Amygdala (tissue), 56 donors: ENCODE measurements at places on chromosomes 1 and 21.

DNA sequence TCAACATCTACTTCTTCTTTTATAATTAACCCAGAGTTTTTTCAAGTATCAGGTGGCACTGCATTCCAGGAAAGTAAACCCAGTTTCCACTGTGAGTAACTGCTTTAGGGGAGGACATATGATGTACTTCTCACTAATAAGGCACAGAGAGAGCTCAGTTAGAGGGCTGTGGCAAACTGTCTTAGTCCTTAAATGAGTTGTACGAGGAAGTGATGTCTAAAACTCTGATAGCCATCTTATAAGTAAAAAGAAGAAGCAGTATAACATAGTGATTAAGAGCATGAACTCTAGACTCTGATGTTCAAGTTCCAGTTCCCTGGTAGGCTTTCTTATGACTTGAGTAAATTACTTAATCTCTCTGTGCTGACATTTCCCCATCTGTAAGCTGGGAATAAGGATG is 58.7 kb upstream of the PTGS2 start:
- DNase-seq: no peak

- DNase-seq: no peak
Measured at GRCh38 chr1:204130178-204130577, 21.7 kb downstream of the ETNK2 start.

DNA sequence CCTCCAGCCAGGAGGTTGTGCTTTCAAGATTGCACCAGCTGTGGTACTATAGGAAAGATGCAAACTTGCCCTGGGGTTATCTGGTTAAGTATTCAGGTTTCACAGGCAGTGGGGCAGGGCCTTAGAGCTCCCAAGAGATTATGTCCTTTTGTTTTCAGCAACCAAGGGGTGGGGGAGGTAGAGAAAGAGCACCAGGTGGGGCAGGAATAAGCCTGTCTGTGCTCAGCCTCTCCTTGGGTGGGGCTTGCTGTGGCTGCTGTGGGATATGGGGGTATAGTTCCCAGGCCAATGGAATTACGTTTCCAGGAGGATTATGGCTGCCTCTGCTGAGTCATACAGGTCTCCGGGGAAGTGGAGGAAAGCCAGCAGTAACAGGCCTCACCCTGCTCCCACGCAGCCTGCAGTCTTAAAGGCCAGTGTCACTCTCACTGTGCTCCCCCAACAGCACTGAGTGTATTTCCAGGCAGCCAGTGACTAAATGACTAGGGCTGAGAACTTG is 508.6 kb downstream of the RWDD3 start:
- DNase-seq: no peak

GRCh38 chr1:202547215-202547614 is 163.0 kb downstream of the SYT2 start:
- no peak for DNase-seq

DNA sequence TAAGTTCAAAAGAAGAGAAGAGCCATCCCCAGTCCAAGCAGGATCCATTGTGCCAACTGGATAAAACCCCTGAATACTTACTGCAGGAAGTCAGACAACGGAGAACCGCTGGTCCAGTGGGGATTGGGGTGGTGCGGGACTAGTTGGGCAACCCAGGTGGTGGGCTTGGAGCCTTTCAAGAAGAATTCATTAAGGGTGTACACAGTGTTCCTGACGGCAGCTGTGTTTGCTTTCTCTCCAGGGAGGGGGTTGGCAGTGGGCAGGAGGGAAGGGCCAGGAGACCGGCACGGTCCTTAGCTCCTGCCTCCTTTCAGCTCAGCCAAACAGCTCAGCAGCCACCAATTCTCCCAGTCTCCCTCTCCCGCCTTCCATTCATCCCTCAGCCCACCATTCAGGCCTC is 7.1 kb upstream of the CDK18 start:
- no peak for DNase-seq

DNA sequence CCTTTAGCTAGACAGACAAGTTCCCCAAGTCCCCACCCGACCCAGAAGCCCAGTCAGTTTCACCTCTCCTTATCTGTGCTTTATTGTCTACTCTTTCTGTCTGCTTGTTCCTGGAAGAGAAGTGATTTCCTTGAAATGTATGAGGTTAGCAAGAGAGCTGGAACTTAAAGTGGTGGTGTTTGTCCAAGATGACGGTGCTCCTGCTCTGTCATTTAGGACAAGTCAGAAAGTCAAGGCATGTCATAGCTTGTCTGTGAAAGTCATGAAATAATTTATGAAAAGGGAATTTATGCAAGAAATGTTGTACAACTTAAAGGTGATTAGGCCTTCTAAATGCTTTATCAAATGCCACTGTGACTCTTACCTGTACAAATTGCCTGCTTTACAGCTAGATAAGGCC is 178.1 kb downstream of the PLA2G4A start:
- DNase-seq: no peak

DNA sequence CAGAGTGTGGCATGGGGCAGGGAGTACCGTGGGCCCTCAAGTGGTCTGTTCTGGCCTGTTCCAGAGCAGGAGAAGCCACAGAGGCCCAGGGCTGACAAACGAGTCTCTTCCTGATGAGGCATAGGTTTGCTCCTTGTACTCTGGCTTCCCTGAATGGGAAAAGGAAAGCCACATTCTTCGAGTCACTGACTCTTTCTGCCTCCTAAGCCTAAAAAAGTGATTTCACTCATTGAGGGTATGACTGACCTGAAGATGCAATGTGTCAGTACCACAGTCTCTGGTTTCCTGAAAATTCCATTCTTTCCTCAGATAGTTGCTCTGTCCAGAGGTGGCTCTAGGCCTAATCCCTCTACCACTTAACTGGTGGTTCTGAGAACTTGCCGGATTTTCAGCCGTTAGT is 92.3 kb downstream of the KCNN3 start:
- DNase-seq: no peak

DNA sequence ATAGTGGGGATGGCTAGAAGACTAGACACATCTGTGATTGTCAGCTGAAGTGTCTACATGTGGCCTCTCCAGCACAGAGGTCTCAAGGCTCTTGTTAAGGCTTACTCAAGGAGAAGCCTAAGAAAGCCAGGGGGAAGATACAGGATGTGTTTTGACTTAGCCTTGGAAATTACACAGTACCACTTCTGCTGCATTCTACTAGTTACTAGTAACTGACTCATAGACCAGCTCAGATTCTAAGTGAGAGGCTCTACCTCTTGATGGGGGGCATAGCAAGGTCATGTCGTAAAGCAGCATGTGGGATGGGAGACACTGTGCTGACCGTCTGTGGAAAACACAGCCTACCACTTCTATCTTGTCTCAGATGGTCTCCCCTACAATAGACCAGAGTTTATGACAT is 99.5 kb downstream of the UBE2U start:
- DNase-seq: no peak

GRCh38 chr1:174902531-174903099 is 97.1 kb upstream of the CACYBP start:
- no peak for DNase-seq

GRCh38 chr21:29521872-29522271 is 223.2 kb downstream of the BACH1 start:
- DNase-seq: no peak

DNA sequence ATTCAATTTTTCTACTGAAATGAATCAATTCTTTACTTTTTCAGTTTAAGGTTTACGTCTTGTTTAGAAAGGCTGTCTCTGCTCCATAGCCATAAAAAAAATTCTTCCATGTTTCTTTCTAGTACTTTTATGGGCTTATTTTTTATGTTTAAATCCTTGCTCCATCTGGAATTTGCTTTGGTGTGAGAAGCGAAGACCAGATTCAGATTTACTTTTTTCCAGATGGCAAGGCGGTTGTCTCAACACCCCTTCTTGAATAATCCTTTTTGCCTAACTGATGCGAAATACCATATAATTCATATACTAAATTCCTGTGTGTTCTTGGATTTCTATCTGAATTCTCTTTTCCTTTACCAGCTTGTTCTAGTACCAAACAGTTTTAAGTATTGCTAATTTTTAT is 101.5 kb downstream of the C1orf94 start:
- no peak for DNase-seq

GRCh38 chr1:186511761-186512637 is 51.1 kb upstream of the PDC start:
- DNase-seq: no peak

- no peak for DNase-seq
Measured at GRCh38 chr21:32842146-32842545, 70.6 kb upstream of the PAXBP1 start.

- DNase-seq: no peak
Measured at GRCh38 chr21:33640697-33641351, 717 bp downstream of the CRYZL1 start.

GRCh38 chr1:82689217-82689616 is 888.5 kb downstream of the ADGRL2 start:
- DNase-seq: no peak

GRCh38 chr1:40692429-40692895 is 958 bp downstream of the NFYC start:
- no peak for DNase-seq

DNA sequence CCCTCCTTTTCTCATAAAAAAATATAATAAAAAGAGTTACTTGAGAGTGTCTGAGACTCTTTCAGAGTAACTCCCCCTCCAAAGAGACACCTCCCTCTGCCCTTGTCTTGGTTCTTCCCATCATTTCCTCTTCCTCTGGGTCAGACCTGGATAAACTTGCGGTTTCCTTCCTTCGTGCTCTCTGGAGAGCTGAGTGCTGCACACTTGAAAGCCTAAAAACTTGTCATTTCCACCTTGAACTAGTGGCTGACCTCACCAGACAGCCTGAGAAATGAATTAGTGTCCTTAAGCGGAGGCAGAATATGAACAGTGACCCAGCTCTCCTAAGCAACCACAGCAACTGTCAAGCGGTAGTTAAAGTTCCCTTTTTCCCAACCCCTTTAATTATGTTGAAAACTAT is 88.4 kb upstream of the PROX1 start:
- no peak for DNase-seq

DNA sequence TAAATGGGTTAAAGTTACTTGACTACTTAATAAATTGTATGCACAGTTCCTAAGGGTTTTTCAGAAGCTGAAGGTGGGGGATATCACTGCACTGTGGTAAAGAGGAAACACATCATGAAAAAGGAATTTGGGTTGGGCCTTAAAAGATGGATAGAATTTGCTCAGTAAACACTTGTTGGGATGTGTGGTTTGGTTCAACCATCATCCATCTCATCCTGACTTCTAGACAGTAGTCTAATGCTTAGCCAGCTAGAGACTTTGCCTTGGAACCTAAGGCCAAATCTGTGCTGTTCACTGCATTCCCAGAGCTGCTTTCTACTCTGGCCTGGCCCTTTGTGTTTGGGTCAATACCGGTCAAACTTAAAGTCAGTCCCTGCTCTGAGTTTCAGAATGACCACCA is 30.6 kb downstream of the LY9 start:
- DNase-seq: no peak

DNA sequence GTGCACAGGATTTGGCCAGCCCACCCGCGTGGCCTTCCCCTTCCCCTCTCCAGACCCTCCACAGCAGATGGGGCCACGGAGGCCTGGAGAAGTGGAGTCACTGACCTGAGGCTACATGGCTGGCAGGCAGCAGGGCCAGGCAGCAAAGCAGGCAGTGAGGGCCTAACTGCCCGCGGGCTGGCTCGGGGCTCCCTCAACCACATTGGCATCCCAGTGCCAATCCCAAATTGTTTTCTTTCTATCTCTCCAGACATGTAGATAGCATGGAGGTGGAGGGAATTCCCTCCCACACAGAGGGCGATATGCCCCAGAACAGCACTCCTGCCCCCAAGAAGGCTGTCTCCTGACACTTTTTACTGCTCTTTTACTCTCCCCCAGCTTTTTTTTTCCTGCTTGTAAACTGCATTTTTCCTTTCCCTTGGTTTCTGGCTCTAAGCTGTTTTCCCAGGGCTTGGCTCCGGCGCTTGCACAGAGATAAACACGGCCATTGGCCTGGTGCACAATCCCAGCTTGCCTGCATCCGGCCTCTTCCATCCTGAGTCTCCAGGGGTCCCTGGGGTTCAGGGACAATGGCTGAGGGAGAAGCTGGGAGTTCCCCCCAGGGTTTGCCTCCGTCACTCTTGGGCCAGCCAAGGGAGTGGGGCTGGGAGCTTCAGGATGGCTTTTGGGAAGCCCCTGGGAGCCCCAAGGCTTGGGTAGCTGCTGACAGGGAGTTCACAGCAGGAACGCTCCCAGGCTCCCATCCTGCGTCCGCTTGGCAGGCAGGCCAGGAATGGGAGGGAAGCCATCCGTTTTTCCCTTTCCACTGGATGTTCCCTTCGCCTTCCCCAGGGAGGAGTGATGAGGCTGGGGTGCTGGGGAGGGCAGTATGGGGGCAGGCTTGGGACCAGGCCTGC is 7.0 kb downstream of the EPHX1 start:
- DNase-seq: no peak

GRCh38 chr1:167344112-167344511 is 123.4 kb downstream of the POU2F1 start:
- DNase-seq: no peak

DNA sequence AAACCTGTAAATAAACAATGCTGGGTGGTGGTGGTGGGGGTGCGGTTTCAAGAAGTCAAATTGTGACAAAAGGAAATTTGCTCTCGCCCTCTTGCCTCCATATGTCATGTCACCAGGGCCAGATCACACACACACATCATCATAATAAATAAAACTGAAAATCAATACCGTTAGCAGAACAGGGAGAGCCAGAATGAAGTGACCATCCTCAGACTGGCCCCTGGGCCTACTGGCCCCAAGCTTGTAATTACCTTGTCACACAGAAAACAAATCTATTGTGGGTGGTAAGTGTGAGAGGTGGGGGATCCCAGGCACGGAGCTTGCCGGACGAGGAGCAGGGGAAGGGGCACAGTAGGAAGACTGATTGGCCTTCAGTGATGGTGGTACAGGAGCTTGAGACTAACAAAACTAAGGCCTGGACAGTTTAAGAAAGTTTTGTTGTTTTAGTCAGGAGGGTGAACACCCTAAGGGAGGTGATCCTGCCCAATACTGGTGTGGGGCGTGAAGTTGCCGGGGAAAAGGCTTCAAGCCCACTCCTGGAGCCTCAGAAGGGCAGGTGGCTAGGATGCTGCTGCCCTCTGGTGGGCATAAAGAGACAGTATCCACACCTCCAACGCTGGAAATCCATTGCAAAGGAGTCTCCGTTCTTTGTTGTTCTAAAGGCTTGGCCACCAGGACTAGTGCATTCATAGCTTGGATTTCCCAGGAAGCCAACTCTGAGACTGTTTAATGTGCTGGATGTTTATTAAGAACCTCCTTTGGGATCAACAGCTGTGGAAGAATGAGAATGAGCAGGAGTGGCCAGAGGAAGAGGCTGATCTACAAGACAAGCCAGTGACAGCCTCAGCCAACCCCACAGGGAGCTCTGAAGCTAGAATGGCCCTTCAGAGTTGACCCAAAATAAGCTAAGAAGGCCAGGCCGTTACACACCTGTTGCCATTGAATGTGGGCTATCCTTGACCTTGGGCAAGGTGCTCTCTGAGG is 8.1 kb upstream of the C1orf216 start:
- DNase-seq: no peak

DNA sequence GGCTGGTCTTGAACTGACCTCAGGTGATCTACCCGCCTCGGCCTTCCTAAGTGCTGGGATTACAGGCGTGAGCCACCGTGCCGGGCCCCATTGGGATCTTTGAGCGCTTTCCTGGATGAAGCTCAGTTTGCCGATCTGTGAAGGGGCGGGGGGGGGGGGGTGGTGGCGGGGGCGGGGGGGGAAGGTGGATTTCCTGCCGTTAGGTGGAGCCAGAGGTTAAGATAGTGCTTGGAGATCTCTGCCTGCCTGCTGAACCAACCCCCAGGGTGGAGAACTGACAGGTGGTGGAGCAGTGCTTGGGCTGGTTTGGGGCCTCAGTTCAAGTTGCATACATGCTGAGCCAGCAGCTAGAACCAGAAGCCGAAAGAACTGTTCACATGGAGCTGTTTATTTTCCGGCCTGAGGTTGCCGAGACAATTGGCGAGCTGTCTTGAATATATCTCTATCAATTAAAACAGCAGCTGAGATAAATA is 1.7 kb downstream of the TMCC2 start:
- DNase-seq: no peak

GRCh38 chr1:150972417-150972940 is 2.2 kb downstream of the CERS2 start:
- no peak for DNase-seq
